ENCODE measurements at places on chromosomes 7 and 10. TPM values are rescaled to one million over a fixed set of nuclear protein-coding genes. Genes with fewer than 3 reads are reported as not detected.

ZNF804B gene
- not detected for total RNA-seq

INTS1 gene
- 88.4 TPM for total RNA-seq

NRG3 gene
- total RNA-seq = not detected

ASZ1 gene
- not detected for total RNA-seq

GSTO2 gene
- 0.72 TPM for total RNA-seq

CCDC3 gene
- not detected for total RNA-seq

RNLS gene
- 1.5 TPM for total RNA-seq

NPY4R2 gene
- total RNA-seq = not detected

SLC26A5 gene
- not detected for total RNA-seq

AGMO gene
- not detected for total RNA-seq

IFIT3 gene
- 3.1 TPM for total RNA-seq

OPALIN gene
- not detected for total RNA-seq

All from activated naive CD4-positive, alpha-beta T cell treated with anti-CD3 and anti-CD28 coated beads, Interleukin-2, amount 10 ng/mL, durations not matched to agents 5 hours and 36 hours (primary cell).